Effector CD4-positive, alpha-beta T cell (primary cell): ENCODE measurements at places on chromosomes 7 and 10.

- no peak for DNase-seq
Observed at GRCh38 chr7:95814721-95815120, 42.4 kb downstream of the DYNC1I1 start.

- DNase-seq = no peak
Observed at GRCh38 chr10:72685264-72685921, 6.5 kb upstream of the MCU start.

GRCh38 chr10:86899132-86899531 lies 58.3 kb downstream of the MMRN2 start:
- DNase-seq = no peak

DNA sequence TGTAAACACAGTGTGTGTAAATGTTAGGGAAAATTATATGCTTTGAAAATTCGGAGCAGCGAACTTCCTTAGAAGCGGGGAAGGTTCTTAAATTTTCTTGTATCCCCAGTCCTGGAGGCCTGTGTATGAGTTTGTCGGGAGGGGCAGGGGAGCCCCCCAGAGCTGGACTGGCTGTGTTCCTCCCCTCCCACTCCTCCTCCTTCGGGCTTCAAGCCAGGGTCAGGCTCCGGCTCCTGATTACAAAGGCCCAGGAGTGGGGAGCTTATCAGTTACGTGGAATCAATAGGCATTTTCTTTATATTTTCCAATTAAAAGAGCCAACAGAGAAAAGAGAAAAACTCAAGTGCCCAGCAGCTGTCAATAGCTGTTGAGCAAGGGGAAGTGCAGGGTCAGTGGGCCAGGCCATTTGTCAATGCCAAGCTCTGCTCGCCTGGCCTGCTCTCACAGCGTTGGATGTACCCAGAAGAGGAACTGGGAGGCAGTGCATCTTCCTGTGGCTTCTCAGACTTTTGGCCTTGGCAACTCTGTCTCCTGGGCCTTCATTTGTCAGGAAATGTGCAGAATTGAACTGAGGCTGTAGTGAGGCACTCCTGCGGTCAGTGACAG lies 156.9 kb upstream of the PCBD1 start:
- DNase-seq = no peak
